ENCODE measurements at places on chromosomes 7 and 10. TPM values are rescaled to one million over a fixed set of nuclear protein-coding genes. Genes with fewer than 3 reads are reported as not detected.

EEPD1 gene
- total RNA-seq, result 9.7 TPM

DNA sequence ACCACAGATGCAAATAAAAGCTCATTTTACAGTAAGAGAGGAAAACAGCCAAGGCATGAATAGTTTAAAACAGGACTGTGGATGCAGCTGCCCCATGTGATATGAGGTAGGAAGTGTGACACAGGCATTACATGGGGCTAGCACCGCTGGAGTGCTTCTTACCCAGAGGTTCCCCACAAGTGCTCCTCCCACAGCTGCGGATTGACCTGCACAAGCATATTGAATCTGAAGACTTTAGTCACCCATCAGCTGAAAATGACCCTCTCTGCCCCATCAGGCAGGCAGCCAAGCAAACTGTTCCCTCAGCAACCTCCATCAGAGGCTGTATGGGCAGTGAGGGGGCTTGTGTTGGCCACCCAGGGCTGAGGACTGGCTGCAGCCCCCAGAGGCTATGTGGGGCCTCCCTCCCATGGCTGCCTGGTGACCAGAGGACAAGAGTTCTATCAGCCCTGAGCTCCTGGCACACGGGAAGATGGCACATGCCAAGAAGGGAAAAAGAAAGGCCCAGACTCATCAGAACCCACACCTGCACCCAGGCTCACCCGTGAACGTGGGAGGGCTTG, 98.7 kb downstream of the TCERG1L start:
- no peak for DNase-seq

GRM3 gene
- total RNA-seq, result 0.21 TPM

PPP1R17 gene
- not detected for total RNA-seq

YKT6 gene
- total RNA-seq, result 25.3 TPM

CCDC146 gene
- total RNA-seq, result 25.7 TPM

FOXP2 gene
- total RNA-seq, result 85.2 TPM

DNA sequence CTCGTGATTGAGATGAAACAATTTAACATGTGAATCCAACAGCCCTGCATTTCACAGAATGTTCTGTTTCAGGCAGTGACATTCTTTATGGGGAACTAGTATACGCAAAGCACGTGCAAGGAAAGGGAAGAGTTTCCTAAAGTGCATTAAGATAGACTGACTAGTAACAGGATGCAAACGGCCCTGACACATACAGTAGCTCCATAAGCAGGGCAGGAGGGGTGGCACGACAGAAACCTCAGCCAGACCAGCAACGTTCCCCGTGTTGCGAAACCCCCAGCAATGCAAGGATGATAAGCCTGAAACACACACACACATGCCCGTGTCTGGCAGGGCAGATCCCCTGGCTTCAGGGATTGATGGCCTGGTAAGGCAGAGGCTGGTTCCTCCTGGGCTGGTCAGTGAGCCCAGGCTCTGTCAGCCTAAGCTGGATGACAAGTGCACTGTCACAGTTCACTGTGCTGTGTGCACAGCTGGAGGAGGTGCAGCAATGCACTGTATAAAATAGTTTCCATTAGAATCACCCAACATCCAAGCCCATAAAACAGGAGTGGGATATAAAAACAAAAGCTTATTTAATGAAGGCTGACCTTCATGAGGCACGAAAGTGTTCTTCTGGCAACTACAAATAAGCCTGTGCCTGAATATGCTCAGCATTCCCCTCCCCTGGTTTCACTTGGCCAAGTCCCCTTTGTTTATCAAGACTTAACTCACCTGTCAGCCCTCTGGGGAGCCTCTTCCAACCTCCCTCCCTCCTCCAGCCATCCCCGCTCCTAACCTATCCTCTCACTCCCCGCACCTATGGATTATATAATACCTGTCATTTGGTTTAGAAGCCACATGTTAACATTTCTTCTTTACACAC, 88.8 kb downstream of the GSAP start:
- no peak for DNase-seq

DNA sequence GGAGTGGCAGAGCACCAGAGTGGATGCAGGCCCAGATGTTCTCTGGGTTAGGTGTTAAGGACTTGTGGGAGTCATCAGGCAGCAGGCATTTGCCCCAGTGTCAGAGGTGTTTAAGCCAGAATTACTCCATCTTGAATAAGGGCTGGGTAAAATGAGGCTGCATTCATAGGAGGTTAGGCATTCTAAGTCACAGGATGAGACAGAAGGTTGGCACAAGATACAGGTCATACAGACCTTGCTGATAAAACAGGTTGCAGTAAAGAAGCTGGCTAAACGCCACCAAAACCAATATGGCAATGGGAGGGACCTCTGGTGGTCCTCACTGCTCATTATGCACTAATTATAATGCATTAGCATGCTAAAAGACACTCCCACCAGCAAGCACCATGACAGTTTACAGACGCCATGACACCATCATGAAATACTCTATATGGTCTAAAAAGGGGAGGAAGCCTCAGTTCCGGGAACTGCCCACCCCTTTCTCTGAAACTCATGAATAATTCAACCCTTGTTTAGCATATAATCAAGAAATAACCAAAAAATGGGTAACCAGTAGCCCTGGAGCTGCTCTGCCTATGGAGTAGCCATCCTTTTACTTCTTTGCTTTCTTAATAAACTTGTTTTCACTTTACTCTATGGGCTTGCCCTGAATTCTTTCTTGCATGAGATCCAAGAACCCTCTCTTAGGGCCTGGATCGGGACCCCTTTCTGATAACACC, 882 bp upstream of the LRRC61 start:
- no peak for DNase-seq

NYAP1 gene
- 1.6 TPM for total RNA-seq

DNA sequence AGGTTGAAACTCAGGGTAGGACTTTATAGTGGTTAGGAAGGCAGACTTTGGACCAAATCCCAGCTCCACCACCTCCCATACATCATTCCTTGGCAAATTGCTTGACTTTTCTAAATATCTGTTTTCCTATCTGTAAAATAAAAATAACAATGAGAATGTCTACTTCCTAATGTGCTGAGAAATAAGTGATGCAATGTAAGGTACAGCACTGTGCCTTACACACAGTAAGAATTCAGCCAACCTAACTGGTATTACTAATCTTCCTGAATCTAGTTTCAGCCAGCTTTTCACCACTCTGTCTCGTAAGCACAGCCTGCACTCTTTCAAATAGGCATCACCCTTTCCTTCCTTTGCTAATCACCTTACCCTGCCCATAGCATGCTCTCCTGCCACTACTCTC, 9.7 kb downstream of the PRLHR start:
- DNase-seq, result no peak

SMIM30 gene
- total RNA-seq, result 97.5 TPM

GRCh38 chr7:38669965-38670520, 38.9 kb upstream of the AMPH start:
- no peak for DNase-seq

SLC37A3 gene
- 99.4 TPM for total RNA-seq

ITPRID1 gene
- total RNA-seq, result not detected

NDUFB8 gene
- 106 TPM for total RNA-seq

- peak; percentile 23 for DNase-seq
Observed at GRCh38 chr10:4725917-4726606, 99.9 kb upstream of the AKR1E2 start.

GRCh38 chr7:95213809-95214492, 110.4 kb downstream of the PON1 start:
- no peak for DNase-seq

- no peak for DNase-seq
Observed at GRCh38 chr7:141573511-141573910, 22.3 kb downstream of the AGK start.

SLC26A5 gene
- total RNA-seq, result 1.6 TPM

SH3PXD2A gene
- 56.9 TPM for total RNA-seq

DNA sequence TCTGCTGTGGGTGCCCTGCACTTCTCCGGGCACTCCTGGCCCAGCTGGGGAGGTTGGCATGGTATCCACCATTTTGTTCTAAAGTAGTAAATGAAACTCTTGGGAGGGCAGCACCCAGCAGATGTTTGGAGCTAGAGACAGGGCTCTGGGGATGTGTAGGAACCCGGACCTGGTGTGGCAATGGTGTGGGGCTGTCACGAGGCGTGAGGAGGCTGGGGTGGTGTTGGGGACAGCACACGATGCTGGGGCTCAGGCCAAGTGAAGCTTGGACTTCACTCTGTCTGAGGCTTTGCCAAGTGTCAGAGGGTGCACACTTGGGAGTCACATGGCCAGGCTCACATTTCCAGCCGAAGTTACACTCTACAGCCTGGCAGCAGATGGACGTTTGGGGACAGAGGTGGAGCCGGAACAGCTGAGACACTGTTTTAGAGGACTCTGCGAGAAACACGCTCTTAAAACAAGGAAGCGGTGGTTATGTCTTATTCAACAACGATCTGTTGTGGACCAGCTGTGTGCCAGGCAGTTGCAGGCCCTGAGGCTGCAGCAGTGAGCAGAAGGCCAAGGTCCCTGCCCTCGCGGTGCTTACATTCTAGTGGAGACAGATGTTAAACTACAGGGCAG, 118.2 kb downstream of the CUX1 start:
- no peak for DNase-seq

GRCh38 chr7:20217193-20217948, at the start of gene MACC1:
MACC1 (minus strand) TSS chr7:20217384; CDS start chr7:20161862, 55,522 bp downstream.
- peak; percentile 64 for DNase-seq

DNA sequence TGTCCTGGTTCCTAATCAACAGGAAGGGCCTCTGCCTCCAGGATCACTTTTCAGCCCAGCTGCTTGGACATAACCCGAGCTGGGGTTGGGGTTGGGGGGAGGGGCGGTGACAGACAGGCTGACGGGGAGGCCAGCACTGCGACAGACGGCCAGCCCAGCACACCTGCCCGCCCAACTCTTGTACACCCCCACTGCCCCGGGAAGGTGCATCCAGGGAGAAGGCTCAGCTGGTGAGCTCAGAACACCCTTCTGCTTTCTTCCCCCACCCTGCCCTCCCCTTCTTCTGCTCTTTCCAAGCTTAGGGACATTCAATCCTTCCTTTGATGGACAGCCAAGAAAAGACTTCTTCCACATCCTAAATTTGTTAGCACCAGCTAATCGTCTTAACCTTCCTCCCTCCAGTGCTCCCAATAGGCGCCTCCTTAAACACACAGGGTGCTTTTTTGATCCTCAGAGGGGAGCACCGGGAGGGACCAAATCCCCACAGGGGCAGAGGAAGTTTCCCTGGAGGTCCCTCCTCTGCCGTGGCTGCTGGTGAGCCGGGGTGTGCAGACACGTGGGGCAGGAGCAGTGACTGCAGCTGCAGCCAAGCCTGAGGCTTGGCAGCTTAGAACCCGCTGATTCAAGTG, 44.7 kb downstream of the COL13A1 start:
- no peak for DNase-seq

DNA sequence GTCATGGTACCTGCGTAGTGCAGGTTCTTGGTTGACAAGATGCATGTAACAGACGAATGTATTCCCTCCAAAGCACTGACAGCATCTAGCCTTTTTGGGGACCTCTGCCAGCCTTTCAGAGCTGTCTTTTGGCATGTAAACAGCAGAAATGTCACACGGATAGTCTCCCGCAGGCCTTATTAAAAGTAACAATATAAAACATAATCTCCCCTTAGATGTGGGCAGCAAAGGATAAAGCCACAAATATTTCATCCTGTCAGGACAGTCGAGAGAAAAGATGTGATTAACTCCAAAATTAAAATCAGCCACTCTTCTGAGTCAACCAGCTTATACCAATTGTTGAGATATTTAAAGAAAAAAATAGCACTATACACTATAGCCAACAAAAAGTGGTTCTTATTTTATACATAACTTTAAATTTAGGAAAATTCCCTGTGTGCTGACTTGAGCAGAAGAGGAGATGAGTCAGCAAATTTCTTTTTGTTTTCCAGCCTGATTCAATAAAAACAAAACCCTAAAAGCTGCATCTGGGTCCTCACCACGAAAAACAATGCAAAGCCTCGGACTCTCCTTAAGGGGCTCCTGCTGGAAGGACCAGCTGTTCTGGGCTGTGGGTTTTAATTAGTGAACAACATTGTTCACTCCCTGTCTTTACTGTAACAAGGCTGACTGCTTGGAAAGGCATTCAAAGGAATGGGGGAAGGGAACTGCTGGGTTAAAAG, 240.2 kb downstream of the ADAM12 start:
- peak; percentile 14 for DNase-seq

CAV2 gene
- 139 TPM for total RNA-seq

DNA sequence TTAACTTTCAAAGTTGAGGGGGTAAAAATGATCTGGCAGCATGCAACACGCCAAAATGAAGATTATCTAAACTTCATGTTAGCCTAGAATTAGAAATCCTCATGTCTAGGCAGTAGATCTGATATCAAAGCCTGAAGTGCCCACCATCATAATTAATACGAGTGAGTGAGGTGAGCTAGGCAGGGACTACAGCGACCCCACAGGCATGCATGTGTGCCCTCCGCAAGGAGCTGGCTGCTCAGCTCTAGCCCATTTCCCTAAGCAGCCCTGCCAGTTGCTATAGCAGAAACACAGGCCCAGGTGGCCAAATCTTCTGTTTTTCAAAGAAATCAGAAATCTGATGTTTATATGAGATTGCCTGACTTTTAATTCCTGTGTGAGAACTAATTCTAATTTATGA, 93.1 kb upstream of the IFRD1 start:
- no peak for DNase-seq

- DNase-seq, result no peak
Observed at GRCh38 chr10:79165070-79165778, 96.5 kb downstream of the ZMIZ1 start.

DNA sequence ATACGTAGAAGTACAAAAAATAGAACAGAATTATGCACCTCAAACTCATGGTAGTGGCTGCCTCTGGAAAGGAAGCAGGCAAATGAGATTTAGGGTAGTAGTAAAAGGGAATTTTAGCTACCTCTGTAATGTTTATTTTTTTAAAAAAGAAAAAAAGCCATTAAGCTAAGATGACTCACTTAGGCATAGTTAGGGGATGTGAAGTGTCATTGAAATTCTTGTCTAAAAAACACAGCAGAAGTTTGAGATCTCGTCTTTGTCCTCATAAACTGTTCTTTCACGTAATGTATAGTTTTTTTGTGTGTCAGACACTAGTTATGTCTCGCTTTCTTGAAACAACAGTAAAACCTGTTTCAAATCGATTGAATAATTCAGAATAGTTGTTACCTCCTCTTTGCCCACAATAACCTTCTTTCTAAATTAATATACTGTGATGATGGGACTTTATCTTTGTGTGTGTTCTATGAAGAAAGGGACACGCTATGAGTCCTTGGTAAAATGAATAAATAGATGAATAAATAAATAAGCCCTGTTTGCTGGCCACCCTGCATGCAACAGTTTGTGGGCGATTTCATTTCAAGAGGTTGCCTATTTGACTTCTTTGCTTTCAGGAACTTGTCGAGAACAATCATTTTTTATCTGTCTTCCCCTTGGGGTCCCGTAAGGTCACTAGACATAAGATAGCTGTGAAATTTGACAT, 14.5 kb upstream of the FBXW4 start:
- DNase-seq, result no peak

ADIRF gene
- total RNA-seq, result 112 TPM

HOXA9 gene
- total RNA-seq, result 19.8 TPM

GRCh38 chr10:7950981-7951847, 103.3 kb upstream of the GATA3 start:
- DNase-seq, result no peak

DNA sequence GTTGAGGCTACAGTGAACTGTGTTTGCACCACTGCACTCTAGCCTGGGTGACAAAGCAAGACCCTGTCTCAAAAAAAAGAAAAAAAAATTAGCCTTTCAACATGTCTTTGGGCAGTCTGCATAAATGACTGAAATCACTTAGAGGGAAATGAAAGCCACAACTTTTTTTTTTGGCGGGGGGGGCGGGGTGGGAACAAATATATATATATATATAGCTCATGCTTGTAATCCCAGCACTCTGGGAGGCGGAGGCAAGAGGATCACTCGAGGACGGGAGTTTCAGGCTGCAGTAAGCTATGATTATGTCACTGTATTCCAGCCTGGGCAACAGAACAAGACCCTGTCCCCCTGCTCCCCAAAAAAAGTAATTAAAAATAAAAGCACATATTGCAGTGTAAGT, 23.4 kb upstream of the MICU1 start:
- no peak for DNase-seq

GRCh38 chr10:124092250-124092859, 1.0 kb downstream of the CHST15 start:
- no peak for DNase-seq

Data from urinary bladder (tissue), 4 donors.